AG08395 (cell line): ENCODE measurements at places on chromosomes 16 and 17.
A peak's percentile ranks its signal among the peaks of the same experiment; 100 is the strongest.

DNA sequence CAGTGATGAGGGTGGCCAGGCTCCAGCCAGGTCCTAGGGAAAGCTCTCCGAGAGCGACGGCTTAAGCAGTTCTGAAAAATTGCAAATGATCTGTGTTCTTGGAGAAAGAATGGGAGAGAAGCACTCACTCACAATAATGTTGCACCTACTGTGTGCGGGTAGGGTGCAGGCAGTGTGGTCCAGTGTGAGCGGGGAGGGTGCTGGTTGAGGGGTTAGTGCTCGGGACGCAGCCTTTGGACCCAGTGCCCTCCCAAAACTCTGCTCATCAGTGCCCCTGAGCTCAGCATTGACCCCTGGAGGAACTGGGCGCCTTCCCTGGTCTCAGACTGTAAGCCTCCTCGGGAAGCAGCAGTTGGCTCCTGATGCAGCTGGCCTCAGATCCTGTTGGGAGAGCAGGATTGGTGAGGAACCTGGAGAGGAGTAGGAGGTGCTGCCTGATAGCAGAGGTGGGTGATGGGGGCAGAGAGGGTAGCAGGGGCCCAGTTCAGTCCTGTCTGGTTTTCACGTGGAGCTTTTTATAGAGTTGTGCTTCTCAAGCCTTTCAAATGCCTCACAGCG, 23.6 kb upstream of the ZNF750 start:
- DNase-seq: no peak

- no peak for DNase-seq
These were observed 116.4 kb upstream of the NLRP1 start for GRCh38 chr17:5700745-5701144.

DNA sequence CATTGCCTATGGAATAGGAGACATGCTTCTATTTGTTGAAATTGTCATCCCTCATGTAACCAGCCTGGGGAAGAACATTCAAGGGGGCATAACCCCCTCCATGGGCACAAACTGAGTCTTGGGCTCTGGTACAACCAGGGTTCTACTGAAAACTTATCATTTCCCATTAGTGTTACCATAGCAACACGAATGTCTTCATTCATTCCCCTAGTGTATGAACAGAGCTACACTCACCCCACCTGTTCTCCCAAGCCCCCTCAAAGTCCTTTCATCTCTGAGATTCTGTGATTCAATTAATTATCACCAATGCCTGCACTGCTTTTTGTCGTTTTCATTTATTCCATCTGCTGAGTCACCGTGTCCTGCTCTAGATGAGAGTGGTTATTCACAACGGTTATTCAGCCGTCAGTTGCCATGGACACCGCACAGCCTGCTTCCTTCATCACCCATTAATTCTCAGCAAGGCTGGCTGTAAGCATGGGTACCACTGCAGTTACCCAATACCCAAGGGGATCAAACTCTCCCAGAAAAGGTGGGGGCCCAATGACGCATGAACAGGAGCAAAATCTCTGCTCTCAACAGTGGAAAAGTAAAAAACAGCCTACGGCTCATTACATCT, 1.6 kb upstream of the GAST start:
- DNase-seq: peak; percentile 80

- DNase-seq: no peak
These were observed 609.4 kb upstream of the CDH5 start for GRCh38 chr16:65757064-65757463.

GRCh38 chr17:61131585-61131984, 268.1 kb upstream of the TBX2 start:
- no peak for DNase-seq

DNA sequence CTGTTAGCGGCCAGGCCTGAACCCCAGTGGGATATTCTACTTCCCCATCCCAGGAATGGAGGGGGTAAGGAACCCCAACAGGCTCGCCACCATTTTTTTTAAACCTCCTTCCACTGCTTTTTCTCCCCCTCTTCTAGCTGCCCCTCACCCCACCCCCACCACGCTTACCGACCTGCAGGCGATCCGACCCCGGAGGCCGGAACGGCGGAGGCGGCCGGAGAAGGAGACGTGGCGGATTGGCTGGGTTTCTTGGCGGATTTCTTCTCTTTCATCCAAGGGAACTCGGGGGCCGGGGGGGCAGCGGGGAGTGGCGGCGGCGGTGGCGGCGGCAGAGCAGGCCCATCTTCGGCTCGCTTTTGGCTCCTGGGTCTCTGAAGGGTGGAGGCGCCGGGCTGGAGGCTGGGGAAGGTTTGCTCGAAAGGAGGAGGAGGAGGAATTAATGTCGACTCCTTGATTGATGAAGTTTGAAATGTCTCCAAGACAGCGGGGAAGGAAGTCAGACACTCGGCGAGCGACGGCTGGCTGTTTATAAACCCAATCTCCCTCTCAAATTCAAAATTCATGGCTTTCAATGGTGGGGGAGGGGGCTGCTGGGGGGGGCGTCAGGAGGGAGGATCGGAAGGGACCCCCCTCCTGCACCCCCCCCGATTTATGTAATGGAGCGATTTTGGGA, 424 bp downstream of the HOXB2 start:
- DNase-seq: peak; percentile 78

- DNase-seq: peak; percentile 87
These were observed 9.4 kb upstream of the TOM1L1 start for GRCh38 chr17:54891176-54891821.

- DNase-seq: no peak
These were observed 1.2 kb downstream of the USP7 start for GRCh38 chr16:8962393-8963009.

DNA sequence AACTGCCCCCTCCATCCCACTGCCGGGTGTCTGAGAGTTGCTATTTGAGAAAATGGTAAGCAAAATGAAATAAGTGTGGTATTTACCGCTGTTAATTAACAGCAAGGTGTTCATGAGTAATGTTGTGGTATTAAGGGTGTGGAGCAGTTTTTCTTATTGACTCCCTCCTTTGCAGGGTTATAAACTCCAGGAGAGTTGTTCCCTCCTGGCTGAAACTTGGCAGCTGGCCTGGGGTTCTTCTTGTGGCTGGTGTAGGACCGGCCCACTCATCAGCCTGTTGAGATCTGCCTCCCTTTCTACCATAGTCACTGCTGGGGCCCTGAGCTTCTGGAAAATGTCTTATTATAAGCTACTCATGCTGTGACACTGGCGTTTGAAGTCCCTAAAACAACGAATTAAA, 128.6 kb downstream of the SOX9 start:
- DNase-seq: no peak

- peak; percentile 98 for DNase-seq
These were observed 10.2 kb upstream of the CENPT start for GRCh38 chr16:67857547-67858233.

DNA sequence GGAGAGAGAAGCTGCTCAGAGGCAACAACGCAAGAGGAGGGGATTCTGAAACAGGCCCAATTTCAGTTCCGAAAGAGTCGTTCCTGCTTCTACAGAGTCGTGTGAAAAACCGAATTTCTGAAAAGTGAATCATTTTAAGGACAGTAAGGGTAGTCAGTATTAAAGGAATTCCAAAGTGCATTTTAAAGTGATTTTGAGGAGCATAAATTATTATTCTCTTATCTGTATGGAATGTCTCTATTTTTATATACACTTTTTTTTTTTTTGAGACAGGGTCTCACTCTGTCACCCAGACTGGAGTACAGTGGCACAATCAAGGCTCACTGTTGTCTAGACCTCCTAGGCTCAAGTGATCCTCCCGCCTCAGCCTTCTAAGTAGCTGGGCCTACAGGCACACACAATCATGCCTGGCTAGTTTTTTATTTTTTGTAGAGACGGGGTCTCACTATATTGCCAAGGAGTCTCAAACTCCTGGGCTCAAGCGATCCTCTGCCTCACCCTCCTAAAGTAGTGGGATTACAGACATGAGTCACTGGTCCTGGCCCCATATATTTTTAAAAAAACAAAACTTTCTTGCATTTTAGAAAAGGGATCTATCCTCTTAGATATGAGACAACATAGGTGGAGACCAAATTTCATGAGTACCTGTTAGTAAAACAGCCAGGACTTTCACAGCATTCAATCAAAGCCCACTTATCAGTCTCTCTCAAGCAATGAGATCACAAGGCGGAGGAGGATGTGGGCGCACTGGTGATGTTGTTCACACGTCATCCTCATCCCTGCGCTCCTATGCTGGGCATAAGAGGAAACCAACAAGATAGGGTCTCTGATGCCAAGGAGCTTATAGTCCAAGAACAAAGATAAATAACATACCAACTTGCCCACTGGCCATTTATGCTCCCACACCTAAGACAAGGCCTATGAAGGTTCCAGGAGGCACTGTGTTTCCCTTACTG, 53.2 kb downstream of the SMG6 start:
- DNase-seq: no peak

GRCh38 chr17:7817643-7817964, 16.4 kb upstream of the KDM6B start:
- no peak for DNase-seq

DNA sequence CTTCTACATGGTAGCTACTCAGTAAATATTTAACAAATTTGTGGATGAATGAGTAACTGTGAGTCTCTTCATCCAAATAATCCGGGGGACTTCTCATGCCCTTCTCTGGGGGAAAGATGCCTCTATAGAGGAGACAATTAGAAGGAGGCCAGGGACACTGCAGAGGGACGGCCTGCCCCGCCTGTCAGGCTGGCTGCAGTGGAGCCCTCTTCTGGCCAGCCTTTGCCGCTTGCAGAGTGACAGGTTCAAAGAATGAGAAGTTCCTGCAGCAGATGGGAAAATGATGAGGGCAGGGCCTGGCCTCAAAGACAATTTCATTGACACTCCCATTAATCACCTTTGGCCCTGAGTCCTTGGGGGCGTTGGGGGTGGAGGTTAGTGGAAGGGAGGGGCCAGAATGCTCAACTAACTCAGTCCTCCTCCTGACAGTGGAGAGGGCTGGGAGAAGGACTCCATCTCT, 339.0 kb downstream of the MAF start:
- no peak for DNase-seq

GRCh38 chr17:41734949-41735313, 488 bp upstream of the HAP1 start:
- DNase-seq: no peak
